ENCODE measurements at places on chromosomes 7 and 10.

GRCh38 chr7:128781851-128782250 lies 6.3 kb upstream of the OPN1SW start:
- no peak for DNase-seq

DNA sequence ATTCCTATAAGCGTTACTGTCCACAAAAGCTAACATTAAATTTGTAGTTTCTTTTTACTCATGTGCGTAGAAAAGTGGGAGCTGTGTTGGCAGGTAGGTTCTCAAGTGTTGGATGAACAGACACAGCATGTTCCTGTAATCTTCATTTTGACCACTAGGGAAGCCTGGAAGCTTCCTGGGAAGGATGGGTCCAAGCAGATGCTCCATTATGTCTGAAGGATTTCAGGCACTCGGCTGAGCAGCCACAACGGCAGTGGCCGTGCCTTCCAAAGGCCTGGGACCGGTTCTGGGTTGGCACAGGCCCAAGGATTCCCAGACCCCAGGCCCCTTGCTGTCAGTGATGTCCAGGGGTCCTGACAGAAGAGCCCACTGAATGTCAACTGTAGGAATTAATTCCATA lies 386.3 kb downstream of the TNS3 start:
- no peak for DNase-seq

DNA sequence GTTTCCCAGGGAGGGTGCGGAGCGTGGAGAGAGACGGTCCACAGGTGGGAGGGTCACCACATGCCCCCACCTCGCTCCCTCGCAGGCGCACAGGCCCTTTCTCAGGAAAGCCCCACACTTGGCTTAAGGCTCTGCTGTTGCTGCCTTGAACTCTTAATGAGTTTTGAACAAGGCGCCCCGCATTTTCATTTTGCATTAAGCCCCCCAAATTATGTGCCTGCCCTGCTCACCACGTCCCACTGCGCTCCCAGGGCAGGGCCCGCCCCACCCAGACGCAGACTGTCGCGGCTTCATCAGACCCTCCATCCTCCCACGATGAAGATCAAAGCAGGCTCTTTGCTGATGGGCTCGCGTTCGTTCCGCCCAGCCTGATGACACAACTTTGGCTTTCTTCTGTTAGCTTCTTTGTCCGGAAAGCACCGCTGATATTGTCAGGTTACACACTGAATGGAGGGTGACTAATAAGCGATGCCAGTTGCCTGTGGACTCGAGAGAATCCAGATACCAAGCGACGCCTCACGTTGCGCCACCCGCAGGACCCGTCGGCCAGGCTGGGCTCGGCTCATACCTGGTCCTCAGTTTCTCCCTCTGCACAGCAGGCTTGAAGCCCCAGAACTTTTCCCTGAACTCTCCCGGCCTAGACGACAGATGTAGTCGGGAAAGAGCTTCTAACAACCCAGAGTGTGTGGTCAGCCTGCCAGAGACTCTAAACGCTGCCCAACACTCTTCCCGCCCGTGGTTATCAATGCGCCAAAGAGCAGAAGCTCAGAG lies 9.5 kb downstream of the CALML3 start:
- DNase-seq: no peak

DNA sequence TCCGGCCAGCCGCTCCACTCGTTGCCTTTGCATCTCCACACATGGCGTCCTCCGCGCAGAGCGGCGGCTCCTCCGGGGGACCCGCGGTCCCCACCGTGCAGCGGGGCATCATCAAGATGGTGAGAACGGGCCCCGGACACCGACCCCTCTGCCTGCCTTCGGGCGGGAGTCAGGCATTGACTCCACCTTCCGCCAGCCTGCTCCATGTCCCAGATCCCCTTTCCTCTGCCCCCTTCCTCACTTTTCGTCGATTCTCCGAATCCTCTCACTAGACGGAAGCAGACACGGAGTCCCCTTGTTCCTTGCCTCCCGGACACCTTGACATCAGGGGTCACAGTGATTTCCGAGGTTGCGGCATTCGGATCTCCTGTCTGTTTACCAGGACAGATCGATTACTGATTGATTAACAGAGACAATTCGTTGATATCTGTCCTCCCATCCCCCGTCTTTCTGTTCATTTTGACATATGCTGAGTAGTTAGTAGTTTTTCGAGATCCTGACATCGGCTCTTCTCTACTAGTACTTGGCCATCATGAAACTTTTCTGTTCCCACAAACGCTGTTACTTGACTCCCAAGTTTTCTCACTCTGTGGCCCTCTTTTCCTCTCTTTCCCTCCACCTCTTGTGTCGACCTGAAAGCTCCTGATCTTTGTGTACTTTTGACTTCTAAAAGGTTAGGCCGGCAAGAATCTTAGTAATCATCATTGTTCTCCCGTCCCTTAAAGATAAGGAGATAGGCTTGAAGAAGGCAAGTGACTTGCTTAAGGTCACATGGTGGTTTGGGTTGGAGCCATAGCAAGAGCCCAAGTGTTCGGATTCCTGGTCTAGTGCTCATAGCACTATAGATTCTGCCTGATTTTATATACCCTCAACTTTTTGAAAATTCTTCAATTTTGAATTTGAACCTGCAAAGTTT lies 597 bp downstream of the SND1 start:
- DNase-seq: no peak

DNA sequence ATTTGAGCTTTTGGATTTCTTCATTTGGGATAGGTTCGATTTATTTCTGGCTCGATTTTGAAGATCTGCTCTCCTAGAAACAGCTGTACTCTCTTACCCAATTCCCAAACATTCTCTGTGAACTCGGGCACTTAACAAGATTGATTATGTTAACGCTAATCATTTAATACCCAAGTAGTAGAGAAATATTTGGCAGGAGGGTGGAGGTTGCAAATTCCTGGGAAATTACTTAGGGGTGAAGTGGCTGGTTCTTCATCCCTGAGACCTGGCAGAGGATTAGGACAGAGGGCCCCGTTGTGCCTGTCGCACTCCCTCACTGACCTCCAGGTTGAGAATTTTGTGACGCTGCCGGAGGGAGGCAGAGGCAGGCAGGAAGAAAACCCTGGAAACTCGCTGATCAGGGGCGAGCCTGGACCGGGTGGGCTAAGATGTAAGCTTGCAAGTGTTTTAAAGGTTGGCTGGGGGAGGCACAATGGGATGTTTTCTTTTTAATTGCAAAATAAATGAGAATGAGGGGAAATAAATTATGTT lies 182.6 kb downstream of the TCF7L2 start:
- DNase-seq: no peak

DNA sequence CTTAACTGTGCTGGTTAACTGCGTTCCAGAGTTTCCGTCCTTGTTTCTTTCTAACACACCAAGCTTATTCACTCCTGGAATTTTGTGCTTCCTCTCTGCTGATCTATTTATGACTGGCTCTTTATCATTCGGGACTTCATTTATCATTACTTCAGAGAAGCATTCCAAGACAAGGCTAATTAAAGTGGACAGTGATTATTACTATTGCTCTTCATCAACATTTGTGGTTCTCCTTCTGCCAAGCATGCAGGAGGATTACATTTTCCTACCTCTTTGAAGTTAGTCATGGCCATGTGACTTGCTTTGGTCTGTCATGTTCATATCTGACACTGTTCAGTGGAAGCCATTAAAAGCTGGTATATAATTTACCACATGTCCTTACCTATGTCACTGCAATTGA lies 172.4 kb upstream of the AGR3 start:
- no peak for DNase-seq

DNA sequence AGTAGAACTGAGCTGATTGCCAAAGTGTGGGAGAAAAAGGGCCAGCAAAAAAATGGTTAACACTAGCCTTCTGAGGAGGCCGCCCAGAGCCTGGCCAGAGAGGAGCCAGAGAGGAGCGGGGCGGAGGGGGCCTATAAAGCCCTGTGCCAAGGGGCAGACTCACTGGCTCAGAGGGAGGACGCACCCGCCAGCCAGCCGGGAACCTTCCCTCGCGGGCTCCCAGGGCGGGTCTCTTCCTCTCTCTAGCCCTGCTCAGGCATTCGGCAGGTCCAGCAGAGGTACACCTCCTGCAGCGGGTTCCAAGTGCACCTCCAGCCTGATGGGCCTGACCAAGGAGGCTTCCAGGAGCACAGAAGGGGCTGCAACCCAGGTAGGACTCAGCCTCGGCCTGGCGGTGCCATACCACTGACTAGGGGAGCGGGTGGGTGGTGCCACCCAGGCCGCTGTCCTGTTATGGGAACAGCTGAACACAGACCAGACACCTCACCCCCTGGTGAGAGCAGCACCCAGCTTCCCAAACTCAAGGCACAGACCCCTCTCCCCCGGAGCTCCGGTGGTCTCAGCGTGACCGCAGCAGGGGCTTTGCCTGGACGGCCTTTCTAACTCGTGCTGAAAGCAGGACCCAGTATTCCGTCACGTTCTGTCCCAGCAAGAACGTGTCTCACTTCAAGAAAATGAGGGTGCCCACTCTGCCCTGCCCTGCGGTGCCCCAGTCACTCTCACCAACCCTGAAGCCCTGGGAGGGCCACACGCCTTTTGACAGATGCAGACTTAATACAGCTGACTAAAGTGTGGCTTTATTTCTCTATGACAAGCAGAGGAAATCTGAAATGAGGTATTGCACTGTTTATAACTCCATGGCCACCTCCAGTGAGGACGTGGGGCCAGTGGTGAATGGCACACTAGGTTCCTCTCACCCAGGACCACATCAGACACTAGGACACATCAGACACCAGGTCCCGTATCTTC lies at the start of gene GPER1:
Gene GPER1 (plus strand): TSS at position 162 of the 969 bp plus-strand sequence. CDS start 3,616 bp downstream, outside the sequence.
- peak; percentile 67 for DNase-seq

DNA sequence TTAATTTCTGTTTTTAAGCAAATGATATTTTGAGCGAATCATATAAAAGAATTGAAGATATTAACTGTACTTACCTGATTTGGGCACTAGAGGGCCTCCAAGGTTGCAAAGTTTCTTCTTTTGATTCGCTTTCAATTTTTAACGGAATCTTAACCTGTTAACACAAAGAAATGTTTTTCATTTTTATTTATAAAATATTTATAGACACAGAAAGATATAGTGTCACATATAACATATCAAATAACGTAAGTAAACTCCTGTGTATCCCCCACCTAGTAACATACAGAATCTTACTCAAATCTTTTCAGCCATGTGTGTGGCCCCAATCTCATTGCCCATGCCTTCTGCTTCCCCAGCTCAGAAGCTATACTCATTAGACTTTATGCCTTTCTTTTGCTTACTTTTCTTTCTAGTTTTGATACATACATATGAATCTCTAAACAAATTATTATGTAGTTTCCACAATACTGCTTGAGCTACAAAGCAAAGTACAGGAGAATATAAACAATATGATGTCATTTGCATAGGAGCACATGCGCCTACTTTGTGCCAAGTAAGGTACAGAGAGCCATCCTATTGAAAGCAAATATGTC lies 49.5 kb upstream of the ZPBP start:
- DNase-seq: no peak

- no peak for DNase-seq
Observed at GRCh38 chr10:50600831-50601477, 22.8 kb downstream of the SGMS1 start.

- peak; percentile 4 for DNase-seq
Observed at GRCh38 chr10:122911889-122912484, 1.6 kb downstream of the FAM24A start.

GRCh38 chr7:117402109-117402508 lies 25.2 kb downstream of the ASZ1 start:
- DNase-seq: no peak

All from frontal cortex (tissue), 4 donors.